Fibroblast of skin of right quadriceps (primary cell): ENCODE measurements at places on chromosomes 7 and 10.
A peak's percentile ranks its signal among the peaks of the same experiment; 100 is the strongest.

- DNase-seq = no peak
These were observed 94.1 kb downstream of the SORCS3 start for GRCh38 chr10:104735036-104735756.

GRCh38 chr10:130137659-130138478, 1.7 kb downstream of the GLRX3 start:
- DNase-seq = no peak

DNA sequence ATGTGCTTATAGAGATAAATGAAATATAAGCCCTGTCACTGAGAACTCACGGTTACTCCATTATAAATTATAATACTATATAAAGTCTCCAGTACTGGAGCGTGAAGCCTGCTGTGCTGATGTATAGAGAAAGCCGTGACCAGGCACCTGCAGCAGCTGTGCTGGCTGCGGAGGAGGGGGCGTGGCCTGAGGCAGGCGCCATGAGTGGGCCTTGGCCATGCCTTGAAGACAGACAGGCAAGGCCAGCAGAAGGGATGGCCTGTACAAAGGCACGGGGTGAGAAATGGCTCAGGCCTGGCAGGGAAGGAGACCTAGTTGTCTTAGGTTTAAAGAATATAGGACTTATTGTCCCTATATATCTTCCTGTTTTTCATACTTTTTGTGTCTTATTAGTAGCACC, 218.5 kb upstream of the STK17A start:
- DNase-seq = no peak

GRCh38 chr10:47415520-47416304, 31.6 kb upstream of the ZNF488 start:
- DNase-seq = no peak

- DNase-seq = peak; percentile 68
These were observed 57.2 kb upstream of the ECHDC3 start for GRCh38 chr10:11684717-11685645.

- DNase-seq = peak; percentile 69
These were observed 26.9 kb upstream of the NRBF2 start for GRCh38 chr10:63106111-63106755.

GRCh38 chr7:27641581-27642230, 21.0 kb downstream of the HIBADH start:
- no peak for DNase-seq

GRCh38 chr7:27185013-27185853, at the start of gene HOXA11:
Gene HOXA11, minus strand, starts transcription at chr7:27185232. Its CDS starts 88 bp downstream, at chr7:27185144.
- DNase-seq = peak; percentile 94

DNA sequence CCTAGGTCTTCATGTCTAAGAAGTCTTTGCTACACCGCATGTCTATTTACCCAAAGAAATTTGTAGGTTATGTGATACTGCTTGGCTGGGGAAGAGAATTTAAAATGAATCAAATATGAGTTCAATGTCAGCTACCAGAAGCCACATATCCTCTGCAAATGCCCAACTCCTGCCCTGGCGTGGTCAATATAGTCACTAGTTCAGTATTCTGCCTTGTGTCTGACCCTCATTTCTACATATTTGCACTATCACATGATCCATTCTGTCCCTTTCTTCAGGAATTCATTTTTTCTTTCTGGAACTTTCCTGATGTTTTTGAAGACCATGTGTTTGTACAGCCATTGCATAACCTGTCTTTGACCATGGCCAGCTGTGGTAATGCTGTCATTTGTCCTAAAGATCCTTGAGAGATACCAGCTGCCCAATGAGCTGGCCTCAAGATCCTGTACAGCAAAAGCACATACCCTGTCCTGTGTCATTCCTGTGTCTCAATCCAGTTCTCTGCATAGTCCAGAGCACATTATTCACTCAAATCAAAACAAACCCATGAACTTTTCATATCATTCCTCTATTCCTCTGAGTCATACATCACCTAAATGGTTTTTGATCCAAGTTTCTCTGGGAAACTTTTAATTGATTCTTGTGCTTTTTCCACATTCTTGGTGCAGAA, 524.5 kb downstream of the PARD3 start:
- DNase-seq = peak; percentile 80

GRCh38 chr10:21532694-21533466, 1.2 kb upstream of the MLLT10 start:
- no peak for DNase-seq

- DNase-seq = no peak
These were observed 738.4 kb downstream of the SUGCT start for GRCh38 chr7:40873248-40873647.
